HS-27A (cell line): ENCODE measurements at places on chromosomes 5 and 9.

- no peak for DNase-seq
These were observed 378.9 kb downstream of the ELAVL2 start for GRCh38 chr9:23447166-23447565.

GRCh38 chr5:116032991-116033390 lies 719 bp downstream of the ARL14EPL start:
- no peak for DNase-seq

- no peak for DNase-seq
These were observed 56.6 kb downstream of the ADAM19 start for GRCh38 chr5:157518963-157519362.

- no peak for DNase-seq
These were observed 215.1 kb upstream of the ZNF608 start for GRCh38 chr5:124961521-124961920.

DNA sequence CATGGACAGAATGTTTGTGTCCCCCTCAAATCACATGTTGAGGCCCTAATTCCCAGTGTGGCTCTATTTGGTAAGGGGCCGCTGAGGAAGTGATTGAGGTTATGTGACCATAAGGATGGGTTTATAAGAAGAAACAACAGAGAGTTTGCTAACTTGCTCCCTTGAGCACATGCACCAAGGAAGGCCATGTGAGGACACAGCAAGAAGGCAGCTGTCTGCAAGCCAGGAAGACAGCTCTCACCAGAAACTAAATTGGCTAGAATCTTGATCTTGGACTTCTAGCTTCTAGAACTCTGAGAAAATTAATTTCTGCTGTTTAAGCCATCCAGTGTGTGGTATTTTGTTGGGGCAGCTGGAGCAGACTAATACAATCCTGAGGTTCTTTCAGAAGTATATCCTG lies 35.2 kb upstream of the CDC42SE2 start:
- no peak for DNase-seq

DNA sequence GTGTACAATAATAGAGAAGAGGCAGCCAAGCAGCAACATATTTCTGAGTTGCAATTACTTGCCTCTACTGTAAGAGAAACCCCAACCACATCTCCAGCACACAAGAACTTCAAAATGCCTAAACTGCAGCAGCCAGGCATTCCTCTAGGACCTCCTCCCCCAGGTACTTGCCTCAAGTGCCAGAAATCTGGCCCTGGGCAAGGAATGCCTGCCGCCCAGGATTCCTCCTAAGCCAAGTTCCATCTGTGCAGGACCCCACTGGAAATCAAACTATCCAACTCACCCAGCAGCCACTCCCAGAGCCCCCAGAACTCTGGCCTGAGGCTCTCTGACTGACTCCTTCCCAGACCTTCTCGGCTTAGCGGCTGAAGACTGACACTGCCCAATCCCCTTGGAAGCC lies 336.8 kb upstream of the RGMB start:
- DNase-seq, result no peak

- no peak for DNase-seq
These were observed 111.0 kb downstream of the DPYSL3 start for GRCh38 chr5:147398860-147399259.

DNA sequence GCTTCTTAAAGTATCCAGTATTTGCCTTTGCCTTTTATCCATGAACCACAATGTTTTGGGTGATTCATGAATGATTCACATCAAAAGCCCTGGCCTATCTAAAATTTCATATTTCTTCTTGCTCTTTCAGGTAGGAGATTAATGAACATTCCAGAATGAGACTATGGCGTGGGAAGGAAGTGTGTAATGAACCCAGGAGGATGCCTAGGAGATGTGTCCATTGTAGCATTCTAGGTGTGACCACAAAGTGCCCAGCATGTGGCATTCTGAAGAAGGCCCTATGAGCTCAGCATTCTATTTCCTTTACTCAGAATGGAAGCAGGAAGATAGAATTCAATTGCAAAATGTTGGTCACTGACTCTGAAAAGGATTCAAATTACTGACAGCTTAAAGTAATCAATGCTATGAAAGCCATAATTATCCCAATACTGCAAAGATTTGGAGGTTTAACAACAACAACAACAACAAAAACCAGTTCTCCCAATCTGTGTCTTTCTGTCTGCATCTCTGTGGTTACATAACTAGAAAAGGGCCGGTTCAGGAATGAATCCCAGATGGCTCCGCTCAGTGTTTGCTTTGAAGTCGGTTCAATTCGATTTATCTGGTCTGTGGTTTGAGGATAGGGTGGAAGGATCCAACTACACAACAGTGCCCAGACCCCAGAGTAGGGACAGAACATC lies 126.7 kb downstream of the FOXD1 start:
- peak; percentile 73 for DNase-seq

DNA sequence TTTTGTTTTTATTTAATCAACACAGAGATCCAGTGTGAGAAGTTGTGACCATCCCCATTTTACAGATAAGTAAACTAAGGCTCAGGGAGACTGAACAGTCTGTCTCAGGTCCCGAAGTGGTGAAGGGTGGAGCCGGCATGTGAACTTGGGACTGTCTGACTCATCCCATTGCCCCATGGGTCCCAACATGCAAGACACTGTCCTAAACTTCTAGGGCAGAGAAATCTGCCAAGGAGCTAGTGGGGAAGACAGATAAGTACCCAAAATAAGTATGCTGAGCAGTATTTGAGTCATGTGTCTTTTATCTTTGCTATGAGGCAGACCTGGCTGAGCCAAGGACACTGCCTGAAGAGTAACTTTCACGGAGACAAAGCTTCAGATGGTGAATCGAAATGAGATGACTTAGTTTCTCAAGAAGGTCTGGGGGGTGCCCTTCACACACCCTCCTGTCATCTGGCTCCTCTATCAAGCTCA lies 64.3 kb upstream of the SLC25A51 start:
- no peak for DNase-seq

DNA sequence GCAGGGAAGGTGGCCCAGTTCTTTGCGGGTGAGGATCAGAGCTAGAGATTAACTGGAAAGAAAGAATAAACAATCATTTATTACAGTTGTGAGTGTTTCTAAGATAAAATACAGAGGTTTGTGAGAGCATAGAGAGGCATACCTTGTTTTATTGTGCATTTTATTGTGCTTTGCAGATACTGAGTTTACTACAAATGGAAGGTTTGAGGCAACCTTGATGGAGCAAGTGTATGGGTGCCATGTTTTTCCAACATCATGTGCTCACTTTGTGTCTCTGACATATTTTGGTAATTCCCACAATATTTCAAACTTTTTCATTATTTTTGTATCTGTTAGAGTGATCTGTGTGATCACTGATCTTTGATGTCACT lies 715 bp upstream of the C5orf34 start:
- DNase-seq, result no peak

DNA sequence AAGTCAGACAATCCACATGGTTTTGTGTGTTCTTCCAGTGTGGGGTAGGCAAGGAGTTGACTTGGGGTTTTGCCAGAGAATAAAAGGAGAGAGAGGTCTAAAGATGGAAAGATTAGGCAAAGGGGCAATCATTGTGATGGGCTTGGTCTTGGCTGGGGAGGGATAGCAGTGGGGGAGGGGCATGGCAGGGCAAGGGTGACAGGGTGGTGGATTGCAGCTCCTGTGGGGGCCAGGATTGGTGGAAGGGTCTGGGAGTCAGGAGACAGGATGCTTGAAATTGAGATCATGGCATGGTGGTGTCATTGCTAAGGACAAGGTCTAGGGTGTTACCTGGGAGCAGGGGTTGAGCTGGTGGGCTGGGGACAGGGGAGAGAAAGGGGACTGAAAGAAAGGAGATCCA lies 57.6 kb downstream of the ZNF618 start:
- DNase-seq, result no peak

- DNase-seq, result no peak
These were observed 1660.8 kb upstream of the ACO1 start for GRCh38 chr9:30723656-30724055.

DNA sequence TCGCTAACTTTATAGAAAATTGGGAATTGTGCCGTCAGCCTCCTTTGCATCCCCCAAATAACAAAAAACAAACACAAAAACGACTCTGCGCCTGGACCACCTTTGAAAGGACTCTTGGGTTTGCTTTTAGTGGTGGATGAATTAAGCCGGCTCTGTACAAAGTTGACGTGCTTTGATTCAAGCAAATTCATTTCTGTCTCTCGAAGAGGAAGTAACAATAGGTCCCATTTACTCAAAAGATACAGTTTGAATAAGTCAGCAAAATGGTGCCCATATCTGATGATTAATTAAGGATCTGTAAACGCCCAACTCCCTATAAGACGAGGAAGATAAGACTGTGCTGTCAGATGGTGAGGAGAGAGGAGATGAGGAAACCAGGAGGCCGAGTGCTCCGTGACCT lies 67.8 kb downstream of the AK8 start:
- DNase-seq, result no peak

GRCh38 chr5:1033178-1033577 lies 24.6 kb downstream of the NKD2 start:
- no peak for DNase-seq

GRCh38 chr9:27473111-27473529 lies 51.0 kb upstream of the IFNK start:
- no peak for DNase-seq

DNA sequence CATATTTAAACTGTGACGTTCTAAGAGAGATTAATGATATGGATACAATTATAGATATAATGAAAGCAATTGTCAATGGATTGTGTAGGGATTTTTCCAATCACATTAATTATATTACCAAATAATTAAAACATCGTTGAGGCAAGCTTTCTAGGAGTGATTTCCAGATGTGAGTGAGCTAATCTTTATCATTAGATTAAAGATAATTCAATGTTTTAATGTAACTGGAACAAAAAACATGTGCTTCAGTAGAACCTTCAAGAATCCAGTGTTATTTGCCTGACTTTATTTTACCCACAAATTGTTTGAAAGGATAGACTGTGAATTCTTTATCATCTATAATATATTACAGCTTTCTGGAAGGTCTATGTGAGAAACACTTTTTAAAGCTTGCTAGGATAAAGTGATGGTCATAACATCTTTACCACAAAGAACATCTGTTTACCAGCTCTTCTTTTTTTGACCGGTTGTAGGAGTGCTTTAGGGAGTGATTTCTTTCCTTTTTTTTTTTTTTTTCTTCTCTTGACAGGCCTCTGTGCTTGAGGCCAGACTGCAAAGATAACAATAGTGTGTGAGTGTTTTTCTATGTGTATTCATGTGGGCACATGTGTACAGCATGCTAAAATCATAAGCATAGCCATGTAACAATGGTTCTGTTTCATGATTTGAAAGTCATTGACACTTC lies 35.0 kb downstream of the SNCAIP start:
- no peak for DNase-seq

GRCh38 chr5:142906863-142907671 lies 136.9 kb downstream of the ARHGAP26 start:
- DNase-seq, result no peak

- DNase-seq, result no peak
These were observed 268.1 kb downstream of the FSTL4 start for GRCh38 chr5:133344266-133344665.

GRCh38 chr5:72895758-72896157 lies 60.1 kb upstream of the FCHO2 start:
- DNase-seq, result no peak

DNA sequence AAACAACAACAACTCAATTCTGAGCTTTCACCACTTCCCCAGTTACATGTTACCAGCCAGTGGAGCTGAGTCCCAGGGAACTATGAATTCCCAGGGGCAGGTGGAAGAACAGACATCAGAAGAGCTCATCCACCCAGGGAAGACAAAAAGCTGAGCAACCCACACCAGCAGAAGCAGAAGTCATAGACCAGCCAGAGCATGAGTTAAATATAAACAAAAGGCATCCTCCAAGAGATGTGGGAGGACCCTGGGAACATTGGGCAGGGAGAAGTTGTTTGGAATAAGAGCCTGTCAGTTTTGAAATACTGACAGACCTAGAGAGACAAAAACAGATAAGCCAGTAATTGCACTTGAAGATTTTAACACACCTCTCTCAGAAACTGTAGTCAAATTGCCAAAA lies 102.3 kb upstream of the LMX1B start:
- no peak for DNase-seq

DNA sequence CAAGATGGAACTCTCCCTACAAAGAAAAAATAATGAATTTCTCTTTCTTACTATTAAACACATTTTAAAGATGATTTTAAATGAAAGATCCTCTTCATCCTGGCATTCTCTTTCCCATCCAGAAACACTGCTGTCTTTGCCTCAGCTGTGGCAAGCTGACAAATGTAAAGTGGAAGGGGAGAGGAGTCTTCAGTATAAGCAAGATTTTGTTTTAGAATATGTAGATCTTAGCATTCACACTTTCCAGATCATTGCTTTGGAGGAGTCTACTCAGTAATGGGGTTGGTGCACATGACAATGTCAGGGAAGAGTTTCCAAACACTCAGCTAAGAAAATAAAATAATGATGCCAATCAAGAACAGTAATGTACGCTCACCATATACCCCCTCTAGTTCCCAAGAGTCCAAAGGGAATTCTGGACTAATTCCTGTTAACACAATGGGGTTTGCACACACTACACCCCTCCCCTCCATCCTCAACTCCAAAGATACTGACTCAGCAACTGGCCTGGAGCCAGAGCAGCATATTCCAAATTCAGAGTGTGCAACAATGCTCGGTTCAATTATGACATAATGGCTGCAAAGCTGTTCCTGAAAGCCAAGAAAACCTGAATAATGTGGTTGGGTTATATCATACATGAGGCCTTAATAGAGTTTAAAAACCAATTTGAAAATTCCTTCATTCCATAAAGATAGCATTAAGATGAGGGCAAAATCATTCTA lies 4.6 kb downstream of the C5orf63 start:
- DNase-seq, result no peak

DNA sequence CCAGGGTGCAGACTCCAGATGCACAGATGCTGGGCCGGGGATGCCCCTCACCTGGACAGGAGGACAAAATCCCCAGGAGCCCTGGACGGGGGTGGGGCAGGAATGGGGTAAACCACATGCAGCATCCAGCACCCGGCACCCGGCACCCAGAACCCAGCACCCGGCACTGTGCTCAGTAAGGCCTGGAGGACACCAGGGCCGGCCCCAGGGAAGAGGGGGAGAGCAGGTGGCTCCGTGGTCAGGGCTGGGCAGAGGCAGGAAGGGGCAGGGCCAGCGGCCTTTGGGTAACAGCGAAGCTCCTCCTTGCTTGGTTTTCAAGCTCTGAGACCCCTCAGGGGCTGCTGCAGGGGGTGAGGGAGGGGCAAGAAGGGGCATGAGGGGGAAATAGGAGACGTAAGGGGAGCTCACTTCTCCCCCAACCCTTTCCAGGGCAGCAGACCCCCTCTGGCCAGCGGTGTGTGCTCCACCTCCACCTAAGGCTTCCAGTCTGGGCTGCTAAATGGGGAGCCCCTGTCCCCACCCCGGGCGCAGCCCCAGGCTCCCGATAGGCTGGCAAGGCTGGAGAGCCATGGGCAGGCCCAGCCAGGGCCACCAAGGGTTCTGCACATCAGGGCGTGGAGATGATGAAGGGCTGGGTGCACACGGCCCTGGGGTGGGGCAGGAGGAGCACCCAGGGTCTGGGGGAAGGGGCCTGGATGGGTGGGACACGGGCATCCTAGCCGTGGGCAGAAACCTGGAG lies 17.8 kb upstream of the SLC6A19 start:
- DNase-seq, result no peak
